GM06990 (cell line): ENCODE measurements at places on chromosomes 6 and 20.

- no peak for DNase-seq
Measured at GRCh38 chr20:7654231-7654630, 286.0 kb downstream of the HAO1 start.

- DNase-seq, result no peak
Measured at GRCh38 chr6:3518356-3519190, 61.7 kb upstream of the SLC22A23 start.

DNA sequence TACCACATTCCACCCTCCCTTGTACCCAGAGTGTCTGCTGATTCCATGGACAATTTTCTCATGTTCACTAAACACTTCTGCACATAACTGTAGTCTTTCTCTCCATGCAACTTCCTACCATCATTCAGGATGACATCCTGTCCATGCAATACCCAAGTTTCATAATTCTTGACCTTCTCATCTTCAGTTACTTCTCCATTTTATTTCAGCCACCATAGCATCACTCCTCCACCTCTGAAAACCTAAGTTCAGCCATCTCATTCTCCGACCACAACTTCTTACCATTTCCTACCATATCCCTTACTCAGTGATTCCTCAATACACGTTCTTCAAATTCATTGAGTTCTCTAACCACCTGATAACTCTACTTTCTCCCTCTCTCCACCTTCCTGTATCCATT, 216.5 kb upstream of the TENT5A start:
- no peak for DNase-seq

DNA sequence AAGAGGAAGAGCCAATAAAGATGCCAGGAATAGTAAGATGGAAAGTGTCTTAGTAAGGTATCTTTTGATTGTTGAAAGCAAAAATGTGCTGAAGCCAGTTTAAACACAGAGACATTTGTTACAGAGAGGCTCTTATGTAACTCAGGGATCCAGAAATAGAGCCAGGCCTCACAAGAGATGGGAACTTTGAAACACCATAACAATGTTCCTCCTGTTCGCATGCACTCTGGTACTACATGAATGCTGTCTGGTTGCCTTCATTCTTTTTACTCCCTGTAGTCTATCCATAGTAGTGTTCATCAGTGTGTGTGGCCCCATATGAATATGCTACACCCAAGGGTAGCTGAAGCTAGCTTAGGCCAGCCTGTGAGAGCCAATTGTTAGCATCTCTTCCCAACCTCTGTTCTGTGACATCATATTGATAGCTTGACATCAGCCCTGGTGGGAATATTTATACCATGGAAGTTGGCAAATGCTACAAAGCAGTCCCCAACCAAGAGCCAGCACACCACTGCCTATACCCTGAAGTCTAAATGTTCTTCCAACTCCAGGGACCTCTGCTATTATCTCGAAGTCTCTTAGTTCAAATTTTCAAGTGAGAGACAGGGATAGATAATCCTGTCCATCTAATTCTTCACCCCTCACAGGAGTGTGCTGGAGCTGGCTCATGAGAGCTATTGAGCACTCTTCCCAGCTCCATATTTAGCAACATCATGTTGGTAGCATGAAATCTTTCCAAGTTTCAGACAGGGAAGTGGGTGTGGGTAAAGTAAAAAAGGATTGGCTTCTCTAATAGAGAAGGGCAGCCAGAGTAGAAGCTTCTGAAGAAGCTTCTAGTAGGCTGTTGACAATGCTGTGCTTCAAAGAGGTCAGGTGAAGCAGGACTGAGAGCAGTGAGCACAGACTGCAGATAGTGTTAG, 7.0 kb downstream of the NDUFAF5 start:
- no peak for DNase-seq

- peak; percentile 47 for DNase-seq
Measured at GRCh38 chr6:28710466-28711191, 184.9 kb downstream of the GPX5 start.

DNA sequence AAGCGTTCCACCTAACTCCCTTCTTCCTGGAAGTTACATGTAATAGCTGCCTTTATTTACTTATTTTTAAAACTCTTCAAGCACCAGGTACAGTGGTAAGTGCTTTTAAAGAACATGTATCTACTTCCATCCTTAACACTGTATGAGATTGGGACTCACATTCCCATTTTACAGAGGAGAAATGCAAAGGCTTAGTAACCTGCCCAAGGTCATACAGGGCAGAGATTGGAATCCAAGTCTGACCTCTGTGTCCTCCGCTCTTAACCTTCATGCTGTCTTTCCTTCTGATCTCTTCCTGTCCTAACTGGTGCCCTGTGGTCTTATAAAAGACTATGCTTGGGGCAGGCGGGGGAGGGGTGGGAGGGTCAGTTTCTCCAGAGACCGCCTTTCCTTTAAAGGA, 1.6 kb downstream of the B4GALT5 start:
- DNase-seq, result no peak

- DNase-seq, result no peak
Measured at GRCh38 chr20:32982617-32983458, 21.4 kb downstream of the SUN5 start.

- DNase-seq, result no peak
Measured at GRCh38 chr20:50980071-50980681, 21.6 kb downstream of the MOCS3 start.

GRCh38 chr6:151592449-151593159, 98.8 kb downstream of the CCDC170 start:
- DNase-seq, result no peak

DNA sequence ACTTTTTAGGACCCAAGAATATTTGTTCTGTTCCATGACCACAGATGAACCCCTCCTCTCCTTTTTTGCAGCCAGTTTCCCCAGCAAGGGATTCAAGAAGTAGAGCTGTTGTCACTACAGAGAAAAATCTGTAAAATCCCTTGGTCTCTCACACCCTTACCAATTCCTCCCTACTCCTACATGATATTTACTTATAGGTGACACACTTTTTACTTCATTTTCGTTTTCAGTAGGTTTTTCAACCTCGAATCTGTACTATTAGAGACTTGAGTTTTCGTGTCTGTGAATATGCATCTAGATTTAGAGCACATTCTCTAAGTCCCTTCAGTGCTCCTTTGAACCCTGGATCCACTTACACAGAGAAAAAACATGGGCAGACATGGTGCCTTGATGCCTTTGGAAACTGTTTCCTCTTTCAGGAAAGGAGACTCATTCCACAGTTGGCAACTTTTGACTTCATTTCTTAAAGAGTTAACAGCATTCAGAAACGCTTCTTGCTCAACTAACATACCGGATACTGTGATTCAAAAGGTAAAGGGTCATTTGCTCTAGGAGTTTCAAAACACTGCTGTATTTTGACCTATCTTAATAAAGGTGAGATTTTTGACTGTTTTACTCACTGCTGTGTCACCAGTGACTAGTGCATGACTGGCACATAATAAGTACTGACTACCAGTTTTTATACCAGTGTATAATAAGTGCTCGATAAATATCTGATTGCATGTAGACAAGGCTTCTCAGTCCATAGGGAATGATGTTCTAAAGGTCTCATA, 50.6 kb downstream of the LAMA4 start:
- DNase-seq, result no peak

- no peak for DNase-seq
Measured at GRCh38 chr6:153024709-153025017, 22.2 kb upstream of the MTRF1L start.

GRCh38 chr6:40504274-40504673, 82.9 kb downstream of the LRFN2 start:
- no peak for DNase-seq

DNA sequence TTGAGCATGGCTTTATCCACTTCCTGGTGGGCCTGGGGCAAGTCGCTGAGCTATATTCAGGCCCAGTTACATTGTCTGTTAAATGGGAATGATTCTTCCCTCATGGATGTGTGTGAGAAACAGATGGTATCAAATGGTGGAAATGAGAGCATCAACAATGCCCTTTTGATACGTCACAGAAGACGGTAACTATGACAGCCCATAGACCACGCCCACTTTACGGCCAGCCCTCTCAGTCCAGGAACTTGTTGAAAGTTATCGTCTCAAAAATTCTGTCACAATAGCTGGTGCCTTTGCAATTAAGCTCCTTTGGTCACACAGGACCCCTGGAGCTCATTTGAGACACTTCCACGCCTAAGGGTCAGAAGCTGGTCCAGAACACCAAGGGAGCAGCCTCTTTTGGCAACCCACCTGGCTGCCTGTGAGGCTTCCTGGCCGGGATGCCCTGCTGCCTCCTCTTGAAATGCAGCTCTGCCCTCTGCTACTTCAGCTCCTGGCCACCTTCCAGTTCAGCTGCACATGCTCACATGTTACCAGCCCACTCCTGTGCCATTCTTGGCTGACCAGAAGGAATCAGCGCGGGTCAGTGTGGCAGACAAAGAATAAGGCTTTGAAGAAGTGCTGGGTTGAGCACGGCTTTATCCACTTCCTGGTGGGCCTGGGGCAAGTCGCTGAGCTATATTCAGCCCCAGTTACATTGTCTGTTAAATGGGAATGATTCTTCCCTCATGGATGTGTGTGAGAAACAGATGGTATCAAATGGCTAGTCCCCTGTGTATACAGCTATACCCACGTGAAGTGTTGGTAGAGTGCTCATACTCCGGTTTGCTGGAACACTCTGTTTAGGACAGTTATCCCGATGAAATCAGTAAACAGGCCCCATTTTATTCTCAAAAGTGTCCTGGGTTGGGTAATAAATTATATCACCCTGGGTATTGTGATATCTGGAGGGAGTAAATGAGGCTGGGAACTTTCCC, 199.2 kb upstream of the SUPT3H start:
- DNase-seq, result no peak

DNA sequence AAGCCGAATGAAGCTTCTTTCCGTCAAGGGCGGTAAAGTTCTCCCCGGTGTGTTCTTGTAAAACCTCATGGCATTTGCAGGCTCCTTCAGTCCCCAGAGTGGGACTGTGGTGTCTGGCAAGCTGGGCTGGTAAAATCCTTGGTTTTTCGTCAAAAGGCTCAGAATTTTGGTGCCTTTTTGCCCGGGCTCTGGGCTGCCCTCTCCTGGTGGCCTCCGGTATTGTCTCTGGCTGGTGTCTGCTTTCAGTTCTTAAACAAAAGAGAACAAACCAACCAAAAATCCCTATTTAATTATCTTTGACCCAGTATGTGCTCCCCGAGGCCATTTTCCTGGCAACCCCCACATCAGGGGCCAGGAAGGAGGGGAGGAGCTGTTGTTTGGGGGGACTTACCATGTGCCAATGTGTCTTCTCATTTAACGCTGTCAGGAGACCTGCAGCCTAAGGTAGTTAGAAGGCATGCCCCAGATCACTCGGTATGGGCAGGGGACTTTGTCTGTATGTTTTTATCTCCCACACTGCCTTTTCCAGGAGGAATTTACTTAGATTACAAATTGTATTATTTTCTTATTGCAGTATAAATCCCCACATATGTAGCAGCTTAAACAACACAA, 11.1 kb downstream of the CDH4 start:
- no peak for DNase-seq

GRCh38 chr6:14082771-14083170, 34.8 kb upstream of the CD83 start:
- no peak for DNase-seq

GRCh38 chr20:31644701-31645100, 7.0 kb downstream of the COX4I2 start:
- no peak for DNase-seq

- DNase-seq, result no peak
Measured at GRCh38 chr6:169862892-169863525, 111.6 kb downstream of the ERMARD start.

DNA sequence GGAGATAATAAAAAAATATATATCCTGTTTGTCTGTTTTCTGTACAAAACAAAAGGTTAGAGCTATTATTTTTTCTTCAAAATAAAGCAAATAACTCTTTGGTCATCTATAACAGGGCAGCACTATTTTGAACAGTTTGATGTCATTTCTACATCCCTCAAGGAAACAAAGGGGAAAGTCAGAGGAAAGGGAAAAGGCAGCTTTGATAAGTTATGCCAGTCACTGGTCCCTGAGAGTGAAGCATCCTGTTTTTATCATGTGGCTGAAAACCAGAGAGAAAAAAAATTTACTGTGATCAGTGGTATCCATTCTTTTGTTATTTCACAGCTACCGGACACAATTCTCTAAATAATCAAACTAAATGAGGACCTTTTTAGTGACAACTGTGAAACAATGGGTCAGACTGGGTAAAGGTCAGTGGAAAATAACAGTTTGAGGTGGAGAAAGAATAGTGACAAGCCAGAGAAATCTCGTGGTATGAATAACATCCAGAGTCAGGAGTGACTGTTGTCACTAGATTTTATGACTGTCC, 356.0 kb downstream of the HDGFL1 start:
- no peak for DNase-seq

- no peak for DNase-seq
Measured at GRCh38 chr6:38088010-38088409, 268.5 kb downstream of the ZFAND3 start.

- no peak for DNase-seq
Measured at GRCh38 chr6:129641344-129641743, 68.6 kb downstream of the ARHGAP18 start.

- no peak for DNase-seq
Measured at GRCh38 chr6:151753581-151753980, 53.9 kb upstream of the ESR1 start.

- DNase-seq, result no peak
Measured at GRCh38 chr20:31695849-31696804, 26.5 kb downstream of the BCL2L1 start.

DNA sequence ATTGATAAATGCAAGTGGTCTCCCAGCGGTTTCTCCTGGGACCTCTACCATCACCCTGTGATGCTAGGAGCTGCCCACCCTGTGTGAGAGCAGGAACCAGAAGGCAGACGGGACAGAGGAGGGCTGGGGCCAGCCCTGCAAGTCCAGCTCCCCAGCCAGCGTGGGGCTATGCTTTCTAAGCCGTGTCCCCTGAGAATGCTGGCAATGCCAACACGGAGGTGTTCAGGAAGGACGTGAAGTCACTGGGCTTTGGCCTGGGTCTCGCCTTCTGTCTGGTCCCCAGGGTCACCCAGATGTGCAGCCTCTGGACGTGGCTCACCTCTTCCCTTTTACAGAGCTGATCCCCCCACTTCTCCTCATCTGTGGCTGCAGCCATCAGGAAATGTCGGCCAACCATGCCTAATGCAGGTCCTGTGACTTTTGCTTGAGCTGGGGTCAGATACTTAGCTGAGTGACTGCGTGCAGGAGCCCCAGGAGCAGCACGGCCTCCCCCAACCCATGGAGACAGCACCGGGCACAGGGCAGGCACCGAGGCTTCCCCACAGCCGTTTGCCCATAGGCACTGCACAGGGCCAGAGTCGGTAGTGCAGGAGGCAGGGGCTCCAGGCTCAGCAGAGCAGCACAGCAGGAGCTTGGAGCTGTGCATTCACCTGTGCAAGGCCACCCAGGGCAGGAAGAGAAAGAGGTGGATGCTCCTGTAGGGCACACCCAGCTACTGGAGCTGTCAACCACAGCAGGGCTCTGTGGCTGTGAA, 66.2 kb downstream of the GNAS-AS1 start:
- DNase-seq, result no peak

DNA sequence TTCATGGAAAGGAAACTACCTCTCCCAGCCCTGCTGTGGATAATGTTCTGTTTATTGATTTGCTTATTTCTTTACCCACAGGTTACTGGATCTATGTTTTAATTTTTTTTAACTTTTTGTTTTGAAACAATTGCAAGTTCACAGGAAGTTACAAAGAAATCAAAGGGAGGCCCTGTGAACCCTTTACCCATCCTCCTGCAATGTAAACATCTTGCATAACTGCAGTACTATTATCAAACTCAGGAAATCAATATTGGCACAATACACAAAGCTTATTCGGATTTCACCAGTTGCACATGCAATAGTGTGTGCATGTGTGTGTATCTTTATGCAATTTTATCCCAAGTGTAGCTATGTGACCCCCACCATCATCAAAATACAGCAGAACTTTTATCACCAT, 398.0 kb downstream of the BTBD3 start:
- no peak for DNase-seq
